ENCODE measurements at places on chromosomes 4 and X.

GRCh38 chr4:65316534-65316933, 353.8 kb downstream of the EPHA5 start:
- no peak overlapping the region for H3K4me3 ChIP-seq
- H3K36me3 ChIP-seq = no peaks in the 10 kb centered on the region
- no peaks in the 10 kb centered on the region for H3K4me1 ChIP-seq
- H3K27ac ChIP-seq = no peak overlapping the region
- no peak for DNase-seq

- H3K4me3 ChIP-seq = no peak overlapping the region
- no peak overlapping the region for H3K27ac ChIP-seq
- no peak for DNase-seq
Observed at GRCh38 chrX:123223859-123224258, 39.8 kb downstream of the GRIA3 start.

- no peaks in the 10 kb centered on the region for H3K27me3 ChIP-seq
- H3K4me1 ChIP-seq = no peaks in the 10 kb centered on the region
- DNase-seq = no peak
- H3K4me3 ChIP-seq = no peak overlapping the region
- H3K27ac ChIP-seq = no peak overlapping the region
Observed at GRCh38 chrX:2159393-2159792, 341.4 kb downstream of the DHRSX start.

GRCh38 chr4:7045961-7046921, 3.1 kb downstream of the TADA2B start:
- H3K4me3 ChIP-seq = peak overlapping the region; percentile 19
- peaks cover 44% of the 10 kb centered on the region for H3K4me1 ChIP-seq
- H3K27ac ChIP-seq = no peak overlapping the region
- H3K27me3 ChIP-seq = no peaks in the 10 kb centered on the region

DNA sequence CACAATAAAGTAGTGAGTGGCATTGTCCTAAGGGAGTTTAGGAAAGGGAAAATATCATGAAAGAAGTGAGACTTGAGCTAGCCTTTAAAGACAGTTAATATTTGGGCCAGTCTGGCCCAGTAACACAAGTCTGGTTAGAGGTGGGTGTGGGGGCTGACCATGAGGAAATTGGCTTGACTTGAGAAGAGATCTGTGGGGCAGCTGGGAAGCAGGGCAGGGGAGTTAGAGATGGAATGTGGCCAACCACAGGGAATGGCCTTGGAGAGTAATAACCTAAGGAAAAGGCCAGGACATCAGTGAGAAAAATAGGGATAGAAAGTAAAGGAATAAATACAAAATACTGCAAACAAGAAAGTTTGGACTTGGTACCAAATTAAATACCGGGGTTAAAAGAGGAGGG, 71.3 kb downstream of the CLCN5 start:
- no peak overlapping the region for H3K27ac ChIP-seq
- no peaks in the 10 kb centered on the region for H3K36me3 ChIP-seq
- no peak overlapping the region for H3K4me3 ChIP-seq
- H3K4me1 ChIP-seq = no peaks in the 10 kb centered on the region
- H3K27me3 ChIP-seq = no peaks in the 10 kb centered on the region

GRCh38 chr4:171376724-171377123, 436.5 kb upstream of the GALNTL6 start:
- H3K4me3 ChIP-seq = no peak overlapping the region
- DNase-seq = no peak
- H3K27ac ChIP-seq = no peak overlapping the region
- H3K36me3 ChIP-seq = no peaks in the 10 kb centered on the region

DNA sequence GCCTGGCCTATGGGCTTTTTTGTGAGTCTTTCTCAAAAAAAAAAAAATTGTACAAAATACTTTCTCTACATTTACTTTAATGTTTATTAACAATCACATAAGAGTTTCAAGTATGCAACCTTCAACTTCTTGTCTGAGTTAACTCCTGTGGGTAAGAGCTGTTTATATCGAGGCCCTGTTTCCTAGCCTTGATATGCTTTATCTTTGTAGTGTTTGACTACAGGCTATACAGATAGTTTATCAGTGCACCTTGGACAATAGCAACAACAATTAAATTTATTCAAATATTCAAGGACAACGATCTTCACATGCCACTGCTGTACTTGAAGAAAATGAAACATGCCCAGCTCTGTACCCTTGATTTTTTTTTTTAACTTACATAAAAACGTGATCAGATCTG, 178.4 kb downstream of the ARHGAP10 start:
- H3K27ac ChIP-seq = no peak overlapping the region
- H3K27me3 ChIP-seq = no peaks in the 10 kb centered on the region
- no peak for DNase-seq
- no peak overlapping the region for H3K4me3 ChIP-seq

DNA sequence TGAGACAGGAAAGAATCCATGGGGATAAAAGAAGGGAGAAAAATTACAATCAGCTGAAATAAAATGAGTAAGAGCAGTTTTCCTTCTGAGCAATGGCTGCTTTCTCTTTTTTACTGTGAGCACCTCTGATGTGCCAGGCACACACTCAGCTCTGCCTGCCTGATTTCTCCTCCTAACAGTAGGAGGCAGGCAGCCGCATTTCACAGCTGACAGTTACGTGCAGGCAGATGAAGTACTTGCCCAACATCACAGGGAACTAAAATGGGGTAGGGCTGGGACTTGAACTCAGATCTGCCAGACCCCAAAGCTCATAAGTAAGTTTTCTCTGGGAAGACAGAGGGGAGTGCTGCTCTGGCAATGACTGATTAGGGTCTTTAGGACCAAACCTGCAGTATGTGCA, 54.6 kb downstream of the C4orf50 start:
- no peaks in the 10 kb centered on the region for H3K36me3 ChIP-seq
- no peak overlapping the region for H3K4me3 ChIP-seq
- no peaks in the 10 kb centered on the region for H3K4me1 ChIP-seq
- DNase-seq = no peak
- H3K27me3 ChIP-seq = no peaks in the 10 kb centered on the region

DNA sequence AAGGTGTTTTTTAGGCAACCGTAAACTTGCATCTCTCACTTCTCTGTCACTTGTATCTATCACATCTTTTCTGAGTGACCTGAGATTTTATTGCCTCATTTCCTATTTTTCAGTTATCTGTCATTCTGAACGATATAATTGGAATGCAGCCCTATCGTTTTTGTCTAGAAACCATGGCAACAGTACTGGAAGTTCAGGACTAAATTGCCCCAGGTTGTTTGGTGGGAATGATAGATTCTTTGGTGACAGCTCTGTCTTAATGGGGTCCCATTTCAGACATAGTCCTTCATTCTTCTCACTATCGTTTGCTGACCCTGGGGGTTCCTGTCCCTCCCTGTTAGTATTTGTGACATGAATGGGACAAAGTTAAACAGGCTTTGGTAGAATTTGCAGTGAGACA, 267.7 kb upstream of the GALNT7 start:
- no peaks in the 10 kb centered on the region for H3K4me1 ChIP-seq
- H3K27ac ChIP-seq = no peak overlapping the region
- DNase-seq = no peak
- no peak overlapping the region for H3K4me3 ChIP-seq
- no peaks in the 10 kb centered on the region for H3K27me3 ChIP-seq

DNA sequence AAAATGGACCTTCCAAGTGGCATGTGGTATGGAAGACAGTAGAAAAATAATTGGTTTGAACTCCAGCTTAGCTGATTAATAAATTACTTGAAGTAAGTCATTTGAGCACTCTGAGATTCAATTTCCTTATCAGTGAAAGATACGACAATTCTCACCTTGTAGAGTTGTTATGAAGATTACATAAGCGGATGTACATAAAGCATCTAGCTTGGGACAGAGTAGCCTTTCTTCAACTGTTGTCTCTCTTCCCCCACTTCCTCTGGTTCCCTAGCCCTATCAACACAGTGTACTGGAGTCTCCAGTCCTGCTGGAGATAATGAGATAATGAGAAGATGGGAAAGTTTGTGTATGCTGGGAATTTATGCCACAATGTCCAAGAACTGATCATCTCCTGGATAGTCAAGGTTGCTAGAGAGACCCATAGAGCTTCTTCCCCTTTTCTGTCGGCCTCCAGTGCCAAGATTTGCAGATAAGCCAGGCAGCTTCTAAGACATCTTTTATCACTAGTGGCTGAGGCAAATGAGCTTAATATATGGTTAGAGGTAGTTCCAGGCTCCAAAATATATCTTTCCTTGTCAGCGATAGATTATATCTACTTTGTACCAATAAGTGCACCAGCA, 33.9 kb downstream of the VSIG4 start:
- no peak overlapping the region for H3K4me3 ChIP-seq
- no peaks in the 10 kb centered on the region for H3K36me3 ChIP-seq
- DNase-seq = no peak
- no peak overlapping the region for H3K27ac ChIP-seq
- H3K4me1 ChIP-seq = peaks cover 24% of the 10 kb centered on the region

- H3K27ac ChIP-seq = no peak overlapping the region
- no peak for DNase-seq
- H3K4me1 ChIP-seq = no peaks in the 10 kb centered on the region
- H3K4me3 ChIP-seq = no peak overlapping the region
- H3K27me3 ChIP-seq = no peaks in the 10 kb centered on the region
Observed at GRCh38 chr4:86586160-86586572, 7.9 kb upstream of the PTPN13 start.

DNA sequence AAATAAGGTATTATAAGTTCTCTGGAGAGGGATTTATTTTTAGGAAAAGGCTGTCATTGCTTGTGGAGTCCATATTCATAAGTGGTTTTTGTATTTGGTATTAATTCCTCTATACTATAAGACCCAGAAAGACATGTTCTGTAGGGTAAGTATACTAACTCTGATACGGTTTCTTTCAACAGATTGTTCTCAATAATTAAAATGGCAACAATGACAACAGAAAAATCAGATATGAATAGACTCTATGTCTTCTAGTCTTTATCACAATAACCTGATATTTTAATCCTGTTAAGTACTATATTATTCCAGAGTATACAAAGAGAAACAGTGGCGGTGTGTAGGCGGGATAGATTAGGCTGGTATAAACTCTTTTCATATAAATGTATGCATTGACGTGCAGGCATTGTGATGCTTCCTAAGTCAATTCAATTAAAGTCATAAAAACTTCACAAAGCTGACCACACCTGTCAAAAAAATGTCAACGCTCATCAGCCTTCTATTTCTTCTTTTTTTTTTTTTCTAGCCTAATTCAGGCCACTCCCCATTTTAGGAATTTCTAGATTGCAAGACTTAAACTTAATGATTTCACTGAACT, 150.4 kb downstream of the TRIML1 start:
- H3K4me3 ChIP-seq = no peak overlapping the region
- no peaks in the 10 kb centered on the region for H3K4me1 ChIP-seq
- H3K27ac ChIP-seq = no peak overlapping the region
- DNase-seq = no peak

GRCh38 chrX:17805120-17805519, 56.0 kb downstream of the RAI2 start:
- H3K27me3 ChIP-seq = no peaks in the 10 kb centered on the region
- DNase-seq = no peak
- H3K4me1 ChIP-seq = no peaks in the 10 kb centered on the region
- no peak overlapping the region for H3K4me3 ChIP-seq
- no peak overlapping the region for H3K27ac ChIP-seq

- peaks cover 8% of the 10 kb centered on the region for H3K27me3 ChIP-seq
- peaks cover 11% of the 10 kb centered on the region for H3K4me1 ChIP-seq
- no peak for DNase-seq
Observed at GRCh38 chr4:145484225-145484846, 2.7 kb downstream of the SMAD1 start.

DNA sequence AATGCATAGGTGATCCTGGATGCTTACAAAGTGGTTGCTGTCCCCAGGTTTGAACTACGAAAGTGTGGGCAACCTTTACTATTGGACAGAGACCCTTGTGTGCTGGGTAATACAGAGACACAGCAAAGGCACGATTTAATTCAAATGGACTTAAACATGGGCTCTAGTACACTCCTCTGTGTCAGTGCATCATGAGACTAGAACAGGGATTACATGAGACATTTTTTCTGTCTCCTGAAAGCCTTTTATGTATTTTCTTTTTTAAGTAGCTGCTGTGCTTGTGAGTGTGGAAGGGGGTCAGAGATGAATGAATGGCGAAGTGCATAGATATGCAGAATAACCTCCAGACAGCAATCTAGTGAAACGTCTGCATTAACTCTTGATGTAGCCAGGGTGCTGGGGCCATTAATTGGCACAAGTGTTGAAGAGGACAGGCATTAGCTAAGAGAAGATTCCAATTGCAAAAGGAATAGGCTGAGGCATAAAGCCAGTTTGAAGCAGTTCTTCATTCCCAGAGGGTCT, 218.4 kb downstream of the STIM2 start:
- no peaks in the 10 kb centered on the region for H3K36me3 ChIP-seq
- H3K4me3 ChIP-seq = no peak overlapping the region
- no peaks in the 10 kb centered on the region for H3K27me3 ChIP-seq
- no peak overlapping the region for H3K27ac ChIP-seq
- H3K4me1 ChIP-seq = no peaks in the 10 kb centered on the region

DNA sequence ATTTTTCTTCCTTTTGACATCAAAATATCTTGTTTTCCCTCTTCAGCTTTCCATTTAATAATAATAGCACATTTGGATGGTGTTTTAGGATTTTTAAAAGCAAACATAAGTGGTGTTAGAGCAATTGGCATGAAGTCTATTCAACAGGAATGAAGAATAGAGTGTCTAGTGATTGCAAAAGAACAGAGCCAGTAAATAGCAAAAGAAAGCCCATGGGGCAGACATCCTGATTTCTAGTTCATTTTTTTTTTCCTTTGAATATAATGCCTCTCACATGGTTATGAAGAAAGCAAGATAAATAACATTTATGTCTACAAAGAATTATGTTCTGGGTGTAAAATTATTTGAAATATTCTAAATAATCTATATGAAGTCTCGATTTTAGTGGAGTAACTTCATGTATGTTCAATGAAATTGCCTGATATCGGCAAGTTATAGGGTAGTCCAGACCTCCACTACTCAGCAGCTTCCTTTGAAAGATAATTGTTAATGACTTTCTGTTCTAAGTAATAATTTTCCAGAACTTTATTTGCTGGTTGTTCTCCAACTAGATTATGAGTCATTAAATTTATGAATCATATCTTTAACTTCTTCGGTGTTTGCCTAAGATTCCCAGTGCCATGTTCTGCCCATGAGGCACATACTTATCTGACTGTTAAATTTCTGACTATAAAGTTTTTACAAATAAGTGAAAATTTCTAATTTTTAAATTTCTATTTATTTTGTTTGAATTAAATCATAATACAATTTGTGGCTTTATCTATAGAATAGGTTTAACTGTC, 587.9 kb downstream of the TLL1 start:
- no peak overlapping the region for H3K27ac ChIP-seq
- H3K27me3 ChIP-seq = no peaks in the 10 kb centered on the region
- H3K4me3 ChIP-seq = no peak overlapping the region
- no peak for DNase-seq
- H3K4me1 ChIP-seq = no peaks in the 10 kb centered on the region
